ENCODE measurements at places on chromosomes 2 and 18. TPM values are rescaled to one million over a fixed set of nuclear protein-coding genes. Genes with fewer than 3 reads are reported as not detected.

GRCh38 chr2:71530211-71530610 lies 76.8 kb downstream of the DYSF start:
- DNase-seq, result no peak

DNA sequence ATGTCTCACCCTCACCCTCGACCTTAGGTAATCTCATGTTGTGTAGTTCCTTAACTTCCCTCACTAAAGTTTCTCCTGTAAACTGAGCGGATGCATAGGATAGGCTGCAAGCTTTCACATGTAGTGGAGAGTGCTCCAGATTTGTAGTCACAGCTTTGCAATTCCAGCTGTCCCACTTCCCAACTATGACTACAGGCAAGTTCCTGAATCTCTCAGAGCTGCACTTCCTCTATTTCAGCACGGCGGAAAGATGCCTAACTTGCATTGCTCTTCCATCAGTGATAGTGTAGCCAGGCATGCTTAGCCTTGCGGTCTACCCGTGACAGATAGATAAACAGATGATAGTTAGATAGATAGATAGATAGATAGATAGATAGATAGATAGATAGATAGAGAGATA lies 183.1 kb upstream of the CCDC68 start:
- no peak for DNase-seq

DNA sequence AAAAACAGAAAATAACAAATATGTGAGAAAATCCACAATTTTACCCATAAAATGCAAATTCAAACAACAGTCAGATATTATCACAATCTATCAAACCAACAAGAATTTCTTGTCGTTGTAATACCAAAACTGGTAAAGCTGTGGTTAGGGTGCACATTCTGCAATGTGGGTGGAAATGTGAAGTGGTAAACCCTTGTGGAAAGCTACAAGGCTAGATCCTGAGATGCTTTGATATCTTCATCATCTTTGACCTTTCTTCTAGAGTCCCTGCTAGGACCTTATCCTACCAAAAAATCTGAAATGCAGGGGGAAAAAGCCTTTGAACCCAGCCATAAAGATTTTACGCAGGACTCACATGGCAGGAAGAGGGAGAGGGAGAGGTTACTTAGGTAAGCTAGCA lies 17.2 kb upstream of the ATG16L1 start:
- no peak for DNase-seq

GRCh38 chr2:139798391-139798790 lies 1018.2 kb upstream of the NXPH2 start:
- no peak for DNase-seq

DNA sequence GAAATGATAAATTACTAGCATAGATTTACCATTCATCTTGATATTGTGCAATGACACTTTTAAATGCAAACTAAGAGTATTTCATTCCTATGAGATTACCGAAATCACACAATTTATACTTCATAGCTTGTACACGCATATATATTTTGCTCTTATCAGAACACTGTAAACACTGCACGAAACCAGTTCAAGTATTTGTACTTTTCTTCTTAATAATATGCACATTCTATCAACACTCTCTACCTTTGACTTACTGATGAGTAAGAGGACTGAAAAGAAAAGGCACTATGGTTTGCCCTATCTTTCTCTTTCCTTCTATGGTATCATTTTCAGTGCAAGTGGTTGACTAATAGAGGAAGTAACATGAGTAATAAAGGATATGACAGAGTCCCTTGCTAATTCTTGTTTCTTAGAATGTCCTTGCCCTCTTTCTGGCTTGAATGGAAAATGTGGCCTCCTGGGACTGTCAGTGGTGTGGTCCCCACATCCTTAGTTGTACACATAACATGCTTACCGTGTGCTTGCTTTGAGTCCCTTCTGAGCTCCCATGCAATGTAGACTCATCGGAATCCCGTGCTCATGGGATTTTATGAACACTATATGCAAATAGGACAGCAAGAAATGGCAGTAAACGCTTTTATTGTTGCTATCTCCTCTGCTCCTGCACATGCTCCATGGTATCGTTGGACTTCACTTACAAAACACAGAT lies 363.5 kb upstream of the TNP1 start:
- no peak for DNase-seq

DNA sequence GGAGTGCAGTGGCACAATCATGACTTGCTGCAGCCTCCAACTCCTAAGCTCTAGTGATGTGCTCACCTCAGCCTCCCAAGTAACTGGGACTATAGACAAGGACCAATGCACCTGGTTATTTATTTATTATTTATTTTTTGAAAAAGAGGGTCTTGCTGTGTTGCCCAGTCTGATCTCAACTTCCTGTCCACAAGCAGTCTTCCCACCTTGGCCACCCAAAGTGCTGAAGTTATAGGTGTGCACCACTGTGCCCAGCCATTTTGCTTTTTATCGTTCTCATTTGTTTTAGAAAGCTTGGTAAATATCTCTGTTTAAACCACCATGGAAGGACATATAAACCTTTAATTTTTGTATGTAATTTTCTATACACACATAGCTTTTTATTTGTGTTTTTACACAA lies 74.2 kb downstream of the SMCHD1 start:
- no peak for DNase-seq

- DNase-seq, result no peak
Observed at GRCh38 chr2:119494163-119494790, 30.0 kb downstream of the SCTR start.

DNA sequence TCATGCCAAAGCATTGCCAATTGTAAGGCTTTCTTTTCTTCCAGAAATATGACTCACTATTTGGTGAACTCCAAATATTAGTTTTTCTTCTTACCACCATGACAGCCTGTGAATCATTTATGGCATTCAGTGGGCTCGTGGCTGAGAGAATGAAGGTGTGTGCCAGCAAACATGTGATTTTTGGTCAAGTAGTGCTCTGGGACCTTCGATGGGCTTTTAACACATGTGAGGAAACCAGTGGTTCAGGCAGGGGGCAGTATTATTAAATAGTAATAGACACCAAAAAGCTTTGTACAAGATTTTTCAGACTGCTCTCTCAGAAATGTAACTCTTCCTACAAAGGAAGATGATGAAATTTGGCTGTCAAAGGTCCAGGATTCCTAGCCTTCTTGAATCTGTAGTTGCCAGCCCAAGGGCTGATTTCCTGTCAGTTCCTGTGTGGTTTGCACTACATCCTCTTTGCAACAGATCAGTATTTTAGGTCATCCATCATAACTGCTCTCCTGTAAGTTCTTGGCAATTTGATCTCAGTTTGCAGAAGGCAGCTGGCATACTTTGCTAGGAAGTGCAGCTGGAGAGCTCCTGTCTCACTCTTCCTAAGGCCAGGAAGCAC lies 64.3 kb downstream of the BABAM2 start:
- DNase-seq, result peak; percentile 31

DNA sequence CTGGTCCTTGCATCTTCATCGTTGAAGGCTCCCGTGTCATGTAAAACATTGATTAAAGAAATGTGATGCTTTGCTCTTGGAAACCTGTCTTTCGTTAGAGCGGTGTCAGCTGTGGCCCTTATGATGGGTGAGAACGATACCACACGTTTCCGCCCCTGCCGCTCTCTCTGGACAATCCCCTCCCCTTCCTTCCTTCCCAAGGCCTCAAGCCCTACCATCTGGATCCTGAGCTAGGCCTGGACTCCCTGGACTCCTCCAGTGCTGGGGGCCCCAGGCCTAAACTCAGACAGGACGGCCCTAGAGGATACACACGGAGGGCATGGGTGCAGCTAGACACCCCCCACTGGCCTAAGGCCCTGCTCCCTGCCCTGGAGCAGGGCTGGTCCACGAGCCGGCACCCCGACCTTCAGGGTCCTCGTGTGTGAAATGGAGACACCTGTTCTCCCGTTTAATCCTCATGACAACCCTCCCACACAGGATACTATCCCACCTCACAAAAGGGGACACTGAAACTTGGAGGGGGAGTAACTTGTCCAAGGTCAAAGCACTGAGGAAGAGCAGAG lies 13.2 kb downstream of the BIN1 start:
- no peak for DNase-seq

TMSB10 gene
- 1,100 TPM for total RNA-seq

HJURP gene
- 4.2 TPM for total RNA-seq
